Tongue (tissue), 3 donors: ENCODE measurements at places on chromosomes 6 and 20. TPM values are rescaled to one million over a fixed set of nuclear protein-coding genes. Genes with fewer than 3 reads are reported as not detected.

- no peak for DNase-seq
Observed at GRCh38 chr6:107083921-107084320, 31.4 kb downstream of the BEND3 start.

Gene MAPK13
- total RNA-seq = 12.2 TPM

Gene PXMP4
- total RNA-seq = 6.7 TPM

Gene FLRT3
- total RNA-seq = 12.9 TPM

GRCh38 chr6:115947966-115948541 lies 112.6 kb downstream of the FRK start:
- DNase-seq = no peak

DNA sequence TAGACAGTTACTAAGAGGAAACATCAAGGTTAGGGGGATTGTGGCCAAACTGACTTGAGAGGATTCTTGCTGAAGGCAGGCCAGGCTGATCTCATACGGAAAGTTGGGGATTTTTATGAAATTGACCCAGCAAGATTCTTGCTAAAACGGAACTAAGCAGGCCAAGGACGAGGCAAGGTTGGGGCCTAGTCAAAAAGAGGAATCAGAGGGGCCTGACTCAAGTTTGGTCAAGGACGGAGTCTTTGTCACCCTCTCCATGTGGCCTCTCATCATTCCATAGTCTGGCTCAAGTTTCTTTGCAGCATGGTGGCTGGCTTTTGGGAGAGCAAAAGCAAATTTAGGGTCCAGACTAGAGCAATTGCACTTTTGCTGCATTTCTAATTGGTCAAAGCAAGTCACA lies 7.9 kb upstream of the HECA start:
- DNase-seq = no peak

Gene NRN1
- total RNA-seq = 12.3 TPM

Gene LAMA2
- total RNA-seq = 320 TPM

DNA sequence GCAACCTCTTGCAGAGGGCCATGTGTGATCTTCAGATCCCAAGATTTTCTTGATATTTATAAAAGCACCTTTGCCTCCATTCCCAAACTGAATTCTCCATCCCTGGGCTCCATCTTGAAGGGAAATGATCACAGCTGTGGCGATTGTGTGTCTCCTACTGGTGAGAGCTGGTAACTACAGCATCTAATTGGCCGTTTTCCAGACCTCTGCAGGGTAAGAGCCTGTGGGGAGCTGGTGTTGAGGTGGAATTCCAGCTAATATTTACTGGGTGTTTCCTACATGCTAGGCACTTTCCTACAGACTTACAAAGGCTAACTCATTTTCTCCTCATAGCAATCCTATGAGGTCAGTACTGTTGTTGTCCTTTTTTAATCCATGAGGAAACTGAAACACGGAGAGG lies 59.2 kb upstream of the FNDC1 start:
- DNase-seq = no peak

Gene COL19A1
- total RNA-seq = 26.4 TPM
